ENCODE measurements at places on chromosomes 12 and 14.

- DNase-seq = peak; percentile 89
Measured at GRCh38 chr12:116533343-116534251, 25.6 kb upstream of the MAP1LC3B2 start.

GRCh38 chr12:96015672-96016071, 19.5 kb upstream of the HAL start:
- no peak for DNase-seq

DNA sequence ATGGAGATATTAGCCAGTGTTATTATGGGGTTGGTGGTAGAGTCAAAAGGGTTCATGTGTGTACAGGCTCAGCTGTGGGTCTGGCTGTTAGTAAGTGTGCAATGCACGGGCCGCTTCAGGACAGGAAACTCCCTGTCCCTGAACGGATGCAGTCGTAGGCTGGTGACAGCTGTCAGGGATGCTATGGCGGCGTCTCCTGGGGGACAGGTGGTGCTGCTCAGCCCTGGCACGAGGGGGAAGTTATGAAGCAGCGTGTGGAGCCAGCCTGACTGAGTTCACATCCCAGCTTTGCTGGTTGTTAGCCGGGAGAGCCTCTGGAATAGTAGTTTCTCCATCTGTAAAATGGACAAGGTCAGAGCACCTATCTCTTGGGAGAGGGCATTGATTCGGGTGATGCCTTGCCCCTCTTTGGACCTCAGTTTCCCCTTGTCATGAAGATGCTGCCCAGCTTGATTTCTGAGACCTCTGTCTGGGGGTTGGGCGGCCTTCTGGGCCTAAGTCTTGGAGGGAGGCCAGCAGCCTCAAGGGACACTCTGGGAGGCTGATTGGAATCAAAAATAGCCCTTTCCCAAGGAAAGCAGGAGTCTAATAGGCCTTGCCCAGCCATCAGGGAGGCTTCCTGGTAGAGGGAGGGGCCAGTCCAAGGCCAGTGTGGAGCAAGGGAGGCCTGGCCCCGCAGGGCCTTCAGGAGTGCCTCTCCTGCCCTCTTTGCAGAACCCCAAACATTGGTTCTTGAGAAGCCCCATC, 7.1 kb downstream of the ASB2 start:
- DNase-seq = no peak

DNA sequence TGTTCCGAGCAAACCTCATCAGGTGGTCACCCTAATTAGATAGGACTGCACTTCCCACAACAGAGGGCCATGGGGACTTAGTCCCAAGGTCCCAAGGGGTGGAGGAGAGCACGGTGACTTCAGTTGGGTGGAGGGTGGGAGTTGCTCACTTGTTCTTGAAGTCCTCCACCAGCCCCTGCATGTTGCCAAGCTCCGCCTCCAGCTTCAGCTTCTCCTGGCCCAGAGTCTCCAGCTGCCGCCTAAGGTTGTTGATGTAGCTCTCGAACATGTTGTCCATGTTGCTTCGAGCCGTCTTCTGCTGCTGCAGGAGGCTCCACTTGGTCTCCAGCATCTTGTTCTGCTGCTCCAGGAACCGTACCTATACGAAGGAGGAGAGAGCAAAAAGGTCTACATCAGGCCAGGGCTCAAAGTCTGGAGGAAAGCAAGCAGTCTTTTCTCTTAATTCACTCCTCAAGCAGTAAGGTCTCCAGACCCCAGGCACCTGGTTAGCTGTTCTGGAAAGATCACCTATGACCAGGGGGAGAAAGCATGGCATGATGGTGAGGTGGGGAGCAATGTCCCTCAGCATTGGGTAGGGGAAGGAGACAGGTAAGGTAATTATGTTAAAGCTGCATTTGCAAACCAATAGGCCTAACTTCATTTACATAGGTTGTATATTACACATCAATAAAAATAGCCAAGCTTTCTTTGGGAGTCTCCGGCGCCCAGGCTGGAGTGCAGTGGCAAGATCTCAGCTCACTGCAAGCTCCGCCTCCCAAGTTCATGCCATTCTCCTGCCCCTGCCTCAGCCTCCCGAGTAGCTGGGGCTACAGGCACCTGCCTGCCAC, 2.9 kb downstream of the KRT8 start:
- no peak for DNase-seq

DNA sequence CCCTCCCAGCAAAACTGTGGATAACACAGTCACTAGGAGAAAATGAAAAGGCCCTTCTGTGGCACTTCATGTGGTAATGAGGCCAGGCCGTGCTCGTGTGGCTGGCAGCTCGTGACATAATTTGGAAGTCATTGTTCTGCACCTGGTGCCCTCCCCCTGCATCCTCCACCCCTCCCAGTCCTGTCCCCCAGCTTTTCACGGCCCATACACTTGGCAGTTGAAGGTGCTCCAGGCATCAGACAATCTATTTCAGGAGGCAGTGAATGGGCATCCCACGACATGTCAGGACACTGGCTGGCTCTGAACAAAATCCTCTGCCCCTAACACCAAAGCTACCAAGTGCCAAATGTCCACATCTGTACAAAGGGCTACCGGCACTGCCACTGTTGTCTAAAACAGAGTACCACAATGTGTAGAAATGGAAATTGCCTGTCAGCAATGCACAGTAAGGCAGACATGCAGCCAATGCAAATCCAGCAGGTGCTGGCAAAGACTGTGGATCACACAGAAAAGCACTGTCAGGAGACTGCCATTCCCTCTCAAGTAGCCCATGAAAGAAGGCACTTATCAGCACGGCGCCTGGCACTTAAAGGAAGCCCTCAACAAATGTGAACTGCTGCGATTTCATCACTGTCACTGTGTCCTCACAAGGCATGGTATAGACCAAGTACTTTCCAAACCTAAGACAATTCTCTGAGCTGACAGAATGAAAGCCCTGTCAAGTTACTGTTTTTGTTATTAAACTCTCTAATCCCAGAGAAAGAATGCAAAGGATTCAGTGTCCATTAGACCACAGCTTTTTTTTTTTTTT, 39.1 kb downstream of the CORO1C start:
- peak; percentile 20 for DNase-seq

GRCh38 chr12:115341442-115341841, 657.5 kb upstream of the TBX3 start:
- DNase-seq = peak; percentile 96

- no peak for DNase-seq
Measured at GRCh38 chr12:23253191-23253590, 628.2 kb downstream of the ETNK1 start.

DNA sequence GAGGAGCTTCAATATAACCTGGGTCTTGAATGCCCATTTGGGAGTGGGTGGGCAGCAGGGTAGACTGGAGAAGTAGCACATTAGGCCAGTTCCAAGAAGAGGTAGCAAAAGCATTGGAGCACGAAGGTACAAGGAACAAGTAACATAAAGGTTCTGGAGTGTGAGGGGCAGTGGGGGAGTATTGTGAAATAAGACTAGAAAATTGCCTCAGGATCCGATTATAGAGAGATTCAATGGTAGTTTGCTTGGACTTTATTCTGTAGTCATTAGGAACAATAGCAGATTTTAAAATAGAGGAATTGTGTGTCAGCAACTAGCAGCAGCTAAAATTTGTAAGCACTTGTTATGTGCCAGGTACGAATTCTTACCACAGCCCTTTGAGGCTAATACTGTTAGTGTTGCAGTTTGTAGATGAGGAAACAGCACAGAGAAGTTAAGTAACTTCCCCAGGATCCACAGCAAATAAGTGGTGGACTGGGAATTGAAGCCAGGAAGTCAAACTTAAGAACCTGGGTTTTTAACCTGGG, 61.8 kb downstream of the PPFIBP1 start:
- DNase-seq = no peak

DNA sequence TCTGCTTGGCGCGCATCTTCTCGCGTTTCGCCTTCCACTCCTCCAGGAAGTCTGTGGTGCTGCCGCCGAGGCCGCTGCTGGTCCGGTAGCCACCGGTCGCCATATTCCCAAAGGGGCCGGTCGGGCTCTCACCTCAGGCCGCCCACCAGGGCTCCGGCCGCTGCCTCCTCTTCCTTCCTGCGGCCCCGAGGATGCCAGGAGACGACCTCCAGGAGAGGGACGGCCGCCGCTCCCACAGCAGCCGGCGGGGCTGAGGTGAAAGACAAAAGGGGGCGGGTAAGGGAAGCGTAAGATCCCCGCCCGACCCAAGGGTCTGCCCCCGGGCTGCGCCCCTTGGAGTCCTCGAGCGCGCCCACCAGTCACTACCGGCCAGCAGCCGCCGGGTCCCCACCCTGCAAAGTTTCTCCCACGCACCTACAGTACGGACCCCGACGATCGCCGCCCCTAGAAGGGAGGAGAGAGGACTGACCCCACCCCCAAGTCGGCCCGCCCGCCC, 574 bp downstream of the PAWR start:
- DNase-seq = no peak

- no peak for DNase-seq
Measured at GRCh38 chr14:39576736-39577135, 144.5 kb upstream of the FBXO33 start.

DNA sequence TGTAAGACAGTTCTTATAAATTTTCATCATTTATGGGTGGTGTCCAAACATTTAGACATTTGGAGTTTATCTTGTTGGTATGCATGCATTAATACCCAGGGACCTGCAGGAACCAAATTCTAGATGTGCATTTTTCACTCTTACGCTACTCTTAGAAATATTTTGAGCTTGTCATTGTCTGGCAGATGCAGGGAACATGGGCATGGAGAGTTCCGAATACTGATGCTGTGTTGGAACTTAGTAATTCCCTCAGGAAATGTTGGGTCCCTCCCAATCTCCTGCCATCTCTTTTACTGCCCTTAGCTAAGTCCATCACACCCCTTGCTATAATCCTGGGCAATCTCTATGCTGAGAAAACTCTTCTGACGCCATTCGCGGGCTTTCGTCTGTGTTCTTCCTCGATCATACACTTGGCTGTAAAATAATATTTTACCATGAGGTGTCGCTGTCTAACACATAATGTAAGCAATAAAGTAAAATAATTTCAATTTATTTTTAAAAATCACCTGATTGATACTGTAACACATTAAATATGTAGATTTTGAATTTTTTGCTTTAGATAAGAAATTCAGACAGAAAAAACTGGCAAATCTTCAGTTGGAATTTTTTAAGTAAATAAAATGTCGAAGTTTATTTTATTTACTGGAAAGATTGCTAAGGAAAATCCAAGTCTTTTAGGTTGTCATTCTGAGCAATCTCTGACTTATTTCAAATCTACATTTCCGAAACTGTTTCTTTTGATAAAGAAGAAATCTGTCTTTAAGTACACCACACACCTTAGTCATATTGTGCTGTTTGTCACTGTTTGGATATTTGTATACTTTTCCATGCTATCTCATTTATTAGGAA, 304.1 kb upstream of the SSTR1 start:
- DNase-seq = peak; percentile 25

DNA sequence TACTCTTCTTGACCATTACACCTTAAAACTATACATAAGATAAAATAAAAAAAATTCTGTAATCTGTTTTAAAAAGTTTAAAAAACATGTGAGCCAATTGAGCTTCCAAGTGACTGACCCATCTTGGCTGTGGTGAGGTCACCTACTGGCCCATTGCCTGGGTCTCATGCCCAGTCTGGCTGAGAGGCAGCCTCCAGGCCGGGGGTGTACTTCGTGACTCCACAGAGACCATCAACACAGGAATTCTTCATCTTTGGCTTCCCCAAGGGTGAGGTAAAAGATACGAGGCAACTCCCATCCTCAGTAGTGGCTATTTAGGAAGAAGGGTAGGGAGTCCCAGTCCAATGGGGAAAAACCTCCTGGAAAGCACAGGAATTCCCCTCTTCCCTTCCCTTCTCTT, 113.2 kb downstream of the APAF1 start:
- no peak for DNase-seq

DNA sequence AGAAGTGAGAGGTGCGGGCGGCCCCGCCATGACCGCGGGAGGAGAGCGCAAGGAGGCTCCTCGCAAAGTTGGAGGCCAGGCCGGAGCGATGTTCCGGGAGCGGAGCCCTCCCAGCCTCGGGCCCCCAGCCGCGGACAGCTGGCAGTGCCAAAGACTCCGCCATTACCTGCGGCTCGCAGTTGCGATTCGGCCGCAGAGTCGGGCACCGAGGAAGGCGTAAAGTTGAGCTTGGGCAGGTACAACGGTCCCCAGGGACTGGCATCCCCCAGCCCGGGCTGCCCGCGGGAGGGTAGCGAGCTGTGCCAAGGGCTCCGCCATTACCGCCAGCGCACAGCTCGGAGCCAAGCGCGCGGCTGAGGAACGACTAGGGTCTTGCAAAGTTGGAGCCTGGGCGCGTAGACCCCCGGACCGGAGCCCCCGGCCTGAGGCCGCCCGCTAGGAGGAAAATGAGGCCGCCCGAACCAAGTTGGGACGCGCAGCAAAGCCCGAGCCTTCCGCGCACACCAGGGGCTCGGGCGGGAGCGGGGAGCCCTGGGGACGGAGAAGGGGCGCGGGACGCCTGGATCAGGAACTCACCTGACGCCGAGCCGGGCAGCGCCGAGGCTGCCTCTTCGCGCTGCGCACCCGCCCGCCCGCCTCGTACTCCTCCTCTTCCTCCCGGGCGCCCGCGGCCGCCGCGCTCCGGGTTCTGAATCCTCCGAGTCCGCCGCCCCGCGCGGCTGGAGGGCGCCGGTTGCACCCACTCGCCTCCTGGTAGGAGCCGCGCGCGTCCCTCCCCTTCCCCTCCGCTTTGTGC, 677 bp downstream of the NOS1 start:
- DNase-seq = no peak

DNA sequence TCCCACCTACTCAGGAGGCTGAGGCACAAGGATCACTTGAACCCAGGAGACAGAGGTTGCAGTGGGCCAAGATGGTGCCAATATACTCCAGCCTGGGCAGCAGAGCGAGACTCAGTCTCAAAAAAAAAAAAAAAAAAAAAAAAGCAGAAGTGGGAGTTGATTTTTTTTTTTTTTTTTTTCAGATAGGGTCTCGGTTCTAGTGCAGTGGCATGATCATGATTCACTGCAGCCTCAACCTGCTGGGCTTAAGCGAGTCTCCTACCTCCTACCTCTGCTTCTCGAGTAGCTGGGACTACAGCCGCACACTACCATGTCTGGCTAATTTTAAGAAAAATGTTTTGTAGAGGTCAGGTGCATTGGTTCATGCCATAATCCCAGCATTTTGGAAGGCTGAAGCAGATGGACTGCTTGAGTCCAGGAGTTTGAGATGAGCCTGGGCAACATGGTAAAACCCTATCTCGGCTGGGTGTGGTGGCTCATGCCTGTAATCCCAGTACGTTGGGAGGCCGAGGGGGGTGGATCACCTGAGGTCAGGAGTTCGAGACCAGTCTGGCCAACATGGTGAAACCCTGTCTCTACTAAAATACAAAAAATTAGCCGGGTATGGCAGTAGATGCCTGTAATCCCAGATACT, 16.3 kb upstream of the HSP90AA1 start:
- DNase-seq = no peak

DNA sequence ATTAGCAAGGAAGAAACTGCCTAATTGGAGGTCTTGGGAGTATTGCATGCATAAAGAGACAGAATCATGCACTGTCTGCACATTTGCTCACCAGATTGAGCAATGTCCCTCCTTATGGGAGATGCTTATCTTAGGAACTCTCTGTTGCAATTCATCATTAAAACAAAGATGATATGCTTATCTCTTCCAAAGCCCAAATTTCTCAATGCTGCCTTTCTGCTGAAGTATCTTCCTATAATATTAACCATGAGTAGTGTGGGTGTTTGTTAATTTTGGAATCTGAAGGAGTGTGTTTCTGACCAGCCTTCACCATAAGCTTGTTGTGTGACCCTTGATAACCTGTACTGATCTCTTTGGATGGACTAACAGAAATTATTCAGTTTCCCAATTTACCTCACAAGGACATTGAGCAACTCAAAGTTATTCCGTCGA, 1257.6 kb upstream of the FLRT2 start:
- DNase-seq = no peak

GRCh38 chr12:53102883-53103807, at the start of gene SOAT2:
Gene SOAT2, plus strand, starts transcription at chr12:53103486. Its CDS starts 92 bp downstream, at chr12:53103578.
- no peak for DNase-seq

GRCh38 chr12:130663514-130663913, 52.6 kb downstream of the RIMBP2 start:
- DNase-seq = no peak

Measured in COLO829 (cell line).